ENCODE measurements at places on chromosomes 3 and 15. TPM values are rescaled to one million over a fixed set of nuclear protein-coding genes. Genes with fewer than 3 reads are reported as not detected.

The KATNBL1 gene
- 45.7 TPM for total RNA-seq

The CHRNA5 gene
- 2.4 TPM for total RNA-seq

The GADL1 gene
- total RNA-seq, result not detected

The MYH15 gene
- total RNA-seq, result 0.21 TPM

The SFMBT1 gene
- total RNA-seq, result 32.2 TPM

The ATOSA gene
- 39.5 TPM for total RNA-seq

The ZNF501 gene
- 1.5 TPM for total RNA-seq

- DNase-seq, result peak; percentile 21
- no peaks in the 10 kb centered on the region for H3K4me1 ChIP-seq
Measured at GRCh38 chr3:120182613-120183511, 88.6 kb upstream of the GSK3B start.

DNA sequence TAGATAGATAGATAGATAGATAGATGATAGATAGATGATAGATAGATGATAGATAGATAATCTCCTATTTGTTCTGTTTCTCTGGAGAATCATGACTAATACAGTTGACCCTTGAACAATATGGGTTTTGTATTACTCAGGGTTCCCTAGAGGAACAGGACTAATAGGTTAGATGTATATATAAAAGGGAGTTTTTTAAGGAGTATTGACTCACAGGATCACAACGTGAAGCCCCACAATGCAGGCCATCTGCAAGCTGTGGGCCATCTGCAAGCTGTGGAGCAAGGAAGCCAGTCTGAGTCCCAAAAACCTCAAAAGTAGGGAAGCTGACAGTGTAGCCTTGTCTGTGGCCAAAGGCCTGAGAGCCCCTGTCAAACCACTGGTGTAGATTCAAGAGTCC is 67.6 kb downstream of the PYDC2 start:
- H3K27ac ChIP-seq, result no peak overlapping the region
- H3K4me1 ChIP-seq, result no peaks in the 10 kb centered on the region
- no peak overlapping the region for H3K4me3 ChIP-seq
- no peaks in the 10 kb centered on the region for H3K27me3 ChIP-seq

DNA sequence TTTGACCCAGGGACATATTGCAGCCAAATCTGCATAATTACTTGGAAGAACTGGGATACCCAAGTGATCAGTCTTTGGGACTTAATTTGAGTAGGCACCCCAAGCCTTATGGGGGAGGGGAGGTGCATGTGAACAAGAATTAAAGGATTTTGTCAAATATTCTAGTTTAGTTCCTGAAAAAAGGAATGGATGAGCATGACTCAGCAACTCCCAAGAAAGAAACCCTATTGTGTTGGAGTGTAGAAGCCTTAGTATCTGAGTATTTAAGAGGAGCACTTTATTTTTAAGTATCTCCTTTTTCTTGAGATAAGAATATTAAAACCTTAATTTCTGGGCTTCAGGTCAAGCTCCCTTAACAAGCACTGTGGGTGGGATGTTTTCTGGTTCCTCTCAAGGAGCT is 222.4 kb downstream of the CD47 start:
- H3K4me3 ChIP-seq, result no peak overlapping the region
- H3K36me3 ChIP-seq, result peaks cover 2% of the 10 kb centered on the region
- peaks cover 5% of the 10 kb centered on the region for H3K4me1 ChIP-seq
- H3K27ac ChIP-seq, result no peak overlapping the region

- no peak overlapping the region for H3K27ac ChIP-seq
- no peaks in the 10 kb centered on the region for H3K27me3 ChIP-seq
- H3K4me1 ChIP-seq, result no peaks in the 10 kb centered on the region
- DNase-seq, result no peak
Measured at GRCh38 chr15:66729331-66729951, 27.4 kb downstream of the SMAD6 start.

DNA sequence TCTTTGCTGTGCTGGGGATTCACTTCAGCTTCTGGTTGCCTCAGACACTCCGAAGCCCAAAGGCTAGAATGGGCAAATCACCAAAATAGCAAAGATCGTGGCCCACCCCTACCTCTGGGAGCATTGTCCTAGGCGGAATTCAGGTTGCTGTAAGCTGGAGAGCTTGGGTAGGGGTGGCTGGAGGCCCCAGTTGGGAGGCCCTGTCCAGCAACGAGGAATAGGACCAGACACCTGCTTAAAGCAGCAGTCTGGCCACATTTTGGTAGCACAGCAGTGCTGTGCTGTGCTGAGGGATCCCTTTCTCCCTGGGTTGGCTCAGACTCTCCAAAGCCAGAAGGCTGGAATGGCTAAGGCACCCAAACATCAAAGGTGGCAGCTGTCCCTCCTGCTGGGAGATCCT is 99.3 kb downstream of the CLDN1 start:
- H3K36me3 ChIP-seq, result no peaks in the 10 kb centered on the region
- peaks cover 2% of the 10 kb centered on the region for H3K27me3 ChIP-seq
- no peak overlapping the region for H3K4me3 ChIP-seq
- no peak overlapping the region for H3K27ac ChIP-seq
- no peaks in the 10 kb centered on the region for H3K4me1 ChIP-seq
- no peak for DNase-seq

DNA sequence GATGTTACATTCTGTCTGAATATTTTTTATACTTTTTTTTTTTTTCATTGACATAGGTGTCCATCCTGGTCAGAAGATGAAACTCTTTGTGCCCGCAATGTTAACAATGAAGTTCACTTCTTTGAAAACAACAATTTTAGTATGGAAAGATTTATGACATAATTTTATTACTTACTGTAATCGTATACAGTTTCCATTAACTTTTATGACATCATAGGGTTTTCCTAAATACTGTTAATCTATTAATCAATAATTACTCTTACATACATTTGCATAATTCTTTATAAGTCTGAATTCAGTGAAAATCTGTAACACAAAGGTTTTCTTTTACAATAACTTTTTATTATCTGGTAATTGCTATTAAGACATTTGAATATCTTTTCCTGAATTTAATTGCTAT is 17.7 kb downstream of the EIF2A start:
- no peak for DNase-seq
- no peak overlapping the region for H3K27ac ChIP-seq
- H3K4me3 ChIP-seq, result no peak overlapping the region
- peaks cover 38% of the 10 kb centered on the region for H3K36me3 ChIP-seq

DNA sequence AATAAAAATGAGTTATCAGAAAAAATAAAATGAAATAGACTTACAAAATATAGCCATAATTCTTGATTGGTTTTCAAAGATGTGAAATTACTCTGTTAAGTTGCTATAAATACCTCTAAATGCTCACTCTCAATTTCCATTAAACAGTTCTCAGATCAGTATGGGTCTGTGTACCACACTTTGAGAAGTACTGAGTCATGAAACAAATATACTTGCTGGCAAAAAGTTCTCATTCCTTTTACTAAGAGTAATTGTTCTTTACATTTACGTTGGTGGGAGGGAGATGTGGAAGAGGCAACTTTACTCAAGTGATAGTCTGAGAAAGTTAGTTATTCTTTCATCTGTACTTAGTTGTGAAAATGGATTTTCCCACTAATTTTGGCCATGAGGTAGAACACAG is 96.3 kb downstream of the ZNF385D start:
- no peak overlapping the region for H3K4me3 ChIP-seq
- no peak overlapping the region for H3K27ac ChIP-seq
- no peaks in the 10 kb centered on the region for H3K36me3 ChIP-seq
- no peaks in the 10 kb centered on the region for H3K27me3 ChIP-seq
- H3K4me1 ChIP-seq, result no peaks in the 10 kb centered on the region

- no peak for DNase-seq
- no peaks in the 10 kb centered on the region for H3K4me1 ChIP-seq
- no peak overlapping the region for H3K27ac ChIP-seq
- H3K36me3 ChIP-seq, result no peaks in the 10 kb centered on the region
- no peak overlapping the region for H3K4me3 ChIP-seq
- peaks cover 4% of the 10 kb centered on the region for H3K27me3 ChIP-seq
Measured at GRCh38 chr3:138361561-138361971, 13.2 kb downstream of the MRAS start.

DNA sequence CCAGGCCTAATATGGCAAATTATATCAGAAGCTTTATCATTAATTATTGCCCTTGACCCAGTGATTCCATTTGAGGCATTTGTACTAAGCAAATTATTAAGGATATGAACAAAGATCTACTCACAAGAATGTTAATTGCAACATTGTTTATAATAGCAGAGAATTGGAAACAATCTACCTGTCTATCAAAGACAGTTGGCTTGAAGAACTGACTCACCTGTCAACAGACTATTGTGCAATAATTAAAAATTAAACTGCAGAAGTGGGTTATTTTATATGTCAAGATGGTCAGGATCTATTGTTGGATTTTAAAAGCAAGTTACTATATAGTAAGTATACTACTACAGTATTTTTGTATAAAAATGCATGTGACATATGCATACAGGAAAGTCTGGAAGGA is 6.7 kb upstream of the FETUB start:
- no peak for DNase-seq
- H3K36me3 ChIP-seq, result no peaks in the 10 kb centered on the region
- H3K27ac ChIP-seq, result no peak overlapping the region
- H3K4me1 ChIP-seq, result no peaks in the 10 kb centered on the region

DNA sequence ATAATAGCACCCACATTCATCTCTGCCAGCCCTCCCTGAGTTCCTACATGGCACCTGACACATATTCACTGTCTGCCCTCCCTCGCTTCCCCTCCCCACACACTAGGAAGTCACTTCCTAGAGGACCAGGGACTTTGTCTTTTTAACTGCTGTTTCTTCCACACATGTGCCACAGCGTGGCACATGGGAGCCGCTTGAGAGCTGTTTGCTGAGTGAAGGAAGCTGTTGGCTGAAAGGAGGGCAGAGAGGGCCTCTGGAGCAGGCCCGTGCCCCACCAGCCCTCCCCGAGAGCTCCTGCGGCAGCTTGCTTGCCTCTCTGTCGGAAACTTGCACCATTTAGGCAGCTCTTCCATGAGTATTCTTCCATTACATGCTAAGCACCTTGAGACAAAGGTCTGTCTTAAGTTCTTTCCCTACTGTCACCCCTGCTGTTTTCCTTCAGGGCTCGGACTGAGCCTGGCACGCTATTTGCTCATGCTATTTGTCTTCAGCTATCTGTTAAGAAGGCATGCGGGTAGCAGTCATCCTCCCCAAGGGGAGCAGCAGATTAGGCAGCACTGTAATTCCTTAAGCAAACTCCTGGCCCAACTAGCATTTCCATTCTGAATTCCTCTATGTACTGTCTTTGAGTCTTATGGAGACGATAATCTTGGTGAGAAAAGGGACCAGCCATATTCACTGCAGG is 72.2 kb downstream of the CACNA1D start:
- no peak overlapping the region for H3K27ac ChIP-seq
- no peak for DNase-seq
- H3K27me3 ChIP-seq, result peaks cover 16% of the 10 kb centered on the region
- no peaks in the 10 kb centered on the region for H3K36me3 ChIP-seq
- H3K4me3 ChIP-seq, result no peak overlapping the region

DNA sequence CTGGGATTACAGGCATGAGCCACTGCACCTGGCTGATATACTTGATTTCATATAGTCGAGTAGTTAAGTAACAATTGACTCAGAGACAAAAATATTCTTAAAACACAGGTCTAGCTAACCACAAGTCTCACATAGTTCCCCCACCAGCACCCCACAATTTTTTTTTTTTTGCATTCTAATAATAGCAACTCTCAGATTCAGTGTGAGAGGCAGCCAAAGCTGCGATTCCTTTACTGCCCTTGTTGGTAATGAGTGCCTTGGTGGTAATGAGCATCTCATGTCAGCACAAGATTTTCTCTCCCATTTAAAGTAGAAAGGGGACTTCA is 72.5 kb downstream of the WWTR1 start:
- no peak for DNase-seq
- H3K36me3 ChIP-seq, result no peaks in the 10 kb centered on the region
- no peak overlapping the region for H3K27ac ChIP-seq
- H3K4me3 ChIP-seq, result no peak overlapping the region

DNA sequence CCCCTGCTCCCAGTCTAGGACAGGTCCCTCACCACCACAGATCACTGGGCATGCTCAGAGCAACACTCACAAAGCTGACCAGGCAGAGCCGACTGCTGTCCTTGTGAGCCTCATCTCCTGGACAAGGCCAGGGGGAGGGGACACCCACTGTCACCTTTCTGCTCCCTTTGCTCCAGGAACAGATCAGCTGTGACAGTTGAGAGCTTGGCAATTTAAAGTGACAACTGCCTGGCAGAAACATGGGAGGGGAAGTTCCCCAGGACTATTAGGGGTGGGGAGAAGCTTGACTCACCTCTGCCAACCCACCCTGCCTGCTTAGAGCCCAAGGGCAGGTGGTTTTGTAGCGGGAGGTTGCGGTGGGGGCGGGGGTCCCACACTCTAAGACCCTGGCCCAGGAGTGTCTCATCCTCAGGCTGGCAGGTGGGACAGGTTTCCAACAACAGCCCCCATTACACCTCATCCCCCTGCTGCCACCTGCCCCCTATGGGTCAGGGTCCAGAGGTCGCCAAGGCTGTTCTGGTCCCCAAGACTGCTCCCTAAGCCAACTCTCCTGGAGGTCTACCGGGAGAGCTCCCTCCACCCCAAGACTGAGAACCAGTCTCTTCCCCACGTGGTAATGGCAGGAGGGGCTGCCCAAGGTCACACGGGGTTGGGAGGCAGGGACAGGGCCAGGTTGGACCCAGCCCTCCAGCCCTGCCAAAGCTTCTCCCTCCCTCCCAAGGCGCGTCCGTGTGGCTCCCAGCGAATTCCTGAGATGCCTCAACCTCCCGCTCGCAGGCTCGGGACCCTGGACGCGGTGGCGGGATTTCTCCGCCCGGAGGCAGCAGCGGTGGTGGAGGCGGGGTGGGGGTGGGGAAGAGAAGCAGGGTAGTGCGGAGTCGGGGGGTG is 80.4 kb downstream of the IQSEC1 start:
- peak overlapping the region; percentile 22 for H3K4me3 ChIP-seq
- H3K27ac ChIP-seq, result no peak overlapping the region

- H3K36me3 ChIP-seq, result peaks cover 75% of the 10 kb centered on the region
- no peak overlapping the region for H3K27ac ChIP-seq
- H3K4me3 ChIP-seq, result no peak overlapping the region
- no peaks in the 10 kb centered on the region for H3K4me1 ChIP-seq
- DNase-seq, result no peak
Measured at GRCh38 chr3:44827196-44827595, 34.5 kb upstream of the TMEM42 start.

DNA sequence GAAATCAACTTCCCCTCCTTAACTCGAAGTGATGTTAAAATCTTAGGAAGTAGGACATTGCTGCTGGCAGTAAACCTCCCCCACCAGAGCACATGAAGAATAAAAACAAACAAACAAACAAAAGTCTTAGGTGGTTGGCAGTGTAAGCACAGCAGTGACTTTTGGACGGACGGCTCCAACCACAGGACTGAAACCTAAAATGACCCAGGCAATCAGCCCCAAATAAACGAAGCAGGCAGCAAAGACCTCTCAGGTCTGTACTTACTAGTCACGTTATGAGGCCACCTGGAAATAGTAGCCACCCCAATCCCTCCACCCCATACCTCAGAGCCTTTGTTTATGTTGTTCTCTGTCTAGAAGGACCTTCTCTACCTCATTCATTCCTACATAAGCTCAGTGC is 33.5 kb upstream of the HES1 start:
- no peak overlapping the region for H3K4me3 ChIP-seq
- no peaks in the 10 kb centered on the region for H3K36me3 ChIP-seq
- no peak overlapping the region for H3K27ac ChIP-seq
- peaks cover 20% of the 10 kb centered on the region for H3K27me3 ChIP-seq
- H3K4me1 ChIP-seq, result peaks cover 22% of the 10 kb centered on the region
